ENCODE measurements at places on chromosomes 12 and 14. TPM values are rescaled to one million over a fixed set of nuclear protein-coding genes. Genes with fewer than 3 reads are reported as not detected.

Gene KRT79
- total RNA-seq, result not detected

Gene TAS2R10
- total RNA-seq, result 1.1 TPM

Gene FLVCR2
- total RNA-seq, result 0.66 TPM

Gene TAS2R14
- total RNA-seq, result 6.8 TPM

Gene NELL2
- total RNA-seq, result 0.13 TPM

Gene SYCP3
- 0.07 TPM for total RNA-seq

Gene FRMD6
- total RNA-seq, result 72.3 TPM

Gene ITGB7
- not detected for total RNA-seq

Gene KCNMB4
- total RNA-seq, result 1.9 TPM

Gene IKBIP
- 107 TPM for total RNA-seq

Gene KLRC3
- not detected for total RNA-seq

Gene DNAI7
- total RNA-seq, result not detected

Gene WIF1
- total RNA-seq, result not detected

Gene NKX2-8
- not detected for total RNA-seq

Gene RNASE3
- not detected for total RNA-seq

Gene TAS2R9
- total RNA-seq, result 0.13 TPM

Gene FAR2
- total RNA-seq, result 60.5 TPM

Gene ADCY4
- 34.2 TPM for total RNA-seq

Gene ASB2
- total RNA-seq, result not detected

Gene OAS1
- total RNA-seq, result 4.0 TPM

Gene TPH2
- total RNA-seq, result not detected

Gene FSCB
- not detected for total RNA-seq

Gene WNT1
- total RNA-seq, result not detected

Gene RNASE12
- not detected for total RNA-seq

Gene KRT4
- total RNA-seq, result not detected

Gene IRAK3
- 16.1 TPM for total RNA-seq

Gene SIX4
- 4.3 TPM for total RNA-seq

Gene BTBD7
- 50.5 TPM for total RNA-seq

Gene IGF1
- under 0.01 TPM for total RNA-seq

Gene TAPBPL
- 5.5 TPM for total RNA-seq

Gene YAF2
- total RNA-seq, result 24.7 TPM

Gene ACOT6
- not detected for total RNA-seq

Gene NYNRIN
- total RNA-seq, result 11.7 TPM

Gene OR6C2
- total RNA-seq, result not detected

Gene ADAMTS20
- not detected for total RNA-seq

Gene POLE
- 43.0 TPM for total RNA-seq

Gene DEGS2
- total RNA-seq, result under 0.01 TPM

Gene FZD10
- total RNA-seq, result not detected

Gene LTB4R2
- 10.6 TPM for total RNA-seq

Gene LHX5
- not detected for total RNA-seq

Gene RTN1
- total RNA-seq, result 0.93 TPM

Gene ERP27
- total RNA-seq, result 0.66 TPM

Gene ATG101
- 36.3 TPM for total RNA-seq

Gene KRT6A
- total RNA-seq, result not detected

Gene ZC2HC1C
- 2.0 TPM for total RNA-seq

Gene SEC23A
- 385 TPM for total RNA-seq

Gene LRRIQ1
- 0.72 TPM for total RNA-seq

Gene HCAR1
- not detected for total RNA-seq

Gene SPX
- 1.3 TPM for total RNA-seq

Gene FKBP3
- 58.4 TPM for total RNA-seq

Gene SYNDIG1L
- not detected for total RNA-seq

Gene ACVRL1
- 422 TPM for total RNA-seq

Data from thoracic aorta endothelial cell (primary cell).